ENCODE measurements at places on chromosomes 4 and X.

- DNase-seq: no peak
These were observed 11.3 kb downstream of the TMEM255A start for GRCh38 chrX:120299928-120300327.

- DNase-seq: no peak
These were observed 153.4 kb upstream of the ANK2 start for GRCh38 chr4:112895811-112896608.

- peak; percentile 35 for DNase-seq
These were observed 1.6 kb downstream of the FAT4 start for GRCh38 chr4:125316401-125316790.

DNA sequence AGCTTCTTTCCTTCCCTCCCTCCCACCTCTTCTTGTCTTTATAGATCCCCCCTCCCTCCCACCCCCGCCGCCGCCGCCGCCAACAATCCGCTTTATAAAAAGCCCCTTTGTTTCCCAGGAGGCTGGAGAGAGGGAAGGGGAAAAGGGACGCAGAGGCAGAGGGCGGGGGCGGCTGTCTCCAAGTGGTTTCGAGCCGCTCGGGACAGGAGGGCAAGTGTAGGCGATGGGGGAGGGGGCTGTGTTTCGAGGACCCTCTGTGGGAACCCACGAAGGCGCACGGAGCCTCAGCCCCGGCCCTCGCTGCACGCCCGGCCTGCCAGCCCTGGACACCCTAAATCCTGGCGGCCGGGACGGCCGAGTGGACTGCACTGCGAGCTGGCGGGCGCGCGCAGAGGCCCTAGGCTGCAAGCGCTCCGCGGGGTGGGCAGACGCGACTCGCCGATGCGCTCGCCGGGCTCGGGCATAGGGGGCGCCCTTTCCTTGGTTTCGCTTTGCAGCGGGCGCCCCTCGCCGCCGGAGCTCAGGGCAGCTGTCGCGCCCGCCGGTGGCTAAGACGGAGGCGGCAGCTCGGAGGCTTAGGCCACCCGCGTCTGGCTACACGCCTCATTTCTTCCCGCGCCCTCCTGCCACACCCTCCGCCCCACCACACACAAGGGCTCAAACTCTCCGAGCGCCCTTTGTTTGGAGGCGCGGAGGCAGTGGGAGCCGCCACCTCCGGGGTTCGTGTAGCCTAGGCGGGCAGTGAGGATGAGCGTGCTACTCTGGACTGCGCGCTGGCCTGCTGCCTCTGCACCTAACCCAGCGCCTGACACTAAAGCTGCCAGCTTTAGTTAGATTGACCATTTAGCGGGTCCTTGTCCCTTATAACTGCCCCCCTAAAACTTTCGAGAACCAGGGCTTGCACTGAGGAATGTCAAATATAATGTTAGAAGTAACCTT lies 2.2 kb downstream of the MAMLD1 start:
- DNase-seq: no peak

DNA sequence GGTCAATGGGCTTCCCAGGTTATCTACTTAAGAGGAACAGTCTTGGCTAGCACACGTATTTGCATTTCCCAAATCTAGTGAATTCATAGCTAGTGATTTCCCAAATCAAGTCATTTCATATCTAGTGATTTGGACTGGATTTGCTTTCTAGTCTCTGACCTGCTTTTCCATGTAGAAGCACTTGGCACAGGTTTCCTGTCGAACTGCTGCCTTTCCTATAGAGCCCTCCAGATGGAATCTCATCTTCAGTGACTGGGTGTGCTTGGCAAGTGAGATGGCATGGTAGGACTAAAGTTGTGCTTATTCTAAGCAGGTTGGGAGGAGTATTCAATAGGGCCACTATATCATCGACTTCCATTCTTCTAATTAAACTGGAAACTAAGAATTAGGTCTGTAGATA lies 94.7 kb downstream of the CCNG2 start:
- DNase-seq: no peak

DNA sequence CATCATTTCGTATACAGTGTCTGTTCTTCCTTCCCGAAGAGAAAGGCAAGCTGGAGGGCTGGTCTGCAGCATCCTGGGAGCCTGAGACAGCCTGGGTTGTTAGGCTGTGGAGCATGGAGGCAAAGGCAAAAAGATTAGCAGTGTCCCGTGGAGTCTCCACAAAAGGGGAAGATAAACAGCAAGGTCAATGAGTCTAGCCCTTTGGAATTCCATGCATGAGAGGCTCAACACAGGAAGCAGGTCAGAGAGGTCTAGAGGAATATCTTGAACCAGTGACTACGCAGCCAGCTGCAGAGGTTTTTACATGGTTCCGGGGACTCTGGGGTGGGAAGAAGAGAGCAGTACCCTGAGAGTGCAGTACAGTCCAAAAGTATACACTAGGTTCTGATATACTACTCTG lies 12.2 kb upstream of the MCF2 start:
- DNase-seq: no peak

DNA sequence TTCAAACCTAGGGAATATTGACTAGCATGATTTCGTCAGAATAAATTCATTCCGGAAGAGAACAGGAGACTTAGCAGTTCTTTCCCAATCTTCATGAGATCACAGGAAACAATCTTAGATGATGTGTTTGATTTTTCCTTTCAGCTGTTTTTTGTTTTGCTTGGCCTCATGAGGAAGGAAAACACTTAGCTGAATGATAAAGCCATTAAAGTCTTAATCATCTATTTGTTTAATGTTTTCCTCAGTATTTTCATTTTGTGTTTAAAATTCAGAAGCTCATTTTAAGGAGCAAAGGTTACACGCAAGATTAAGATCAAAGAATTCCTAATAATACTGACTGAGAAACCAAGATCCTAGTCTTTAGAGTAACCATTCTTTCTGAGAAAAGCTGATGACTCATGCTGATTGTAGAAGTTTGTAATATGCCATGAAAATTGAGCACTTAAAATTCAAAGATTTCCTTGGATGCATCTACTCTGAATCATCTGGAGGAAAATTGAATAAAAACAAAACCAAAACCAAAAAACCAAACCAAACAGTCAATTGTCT lies 15.4 kb upstream of the TBC1D19 start:
- DNase-seq: no peak

DNA sequence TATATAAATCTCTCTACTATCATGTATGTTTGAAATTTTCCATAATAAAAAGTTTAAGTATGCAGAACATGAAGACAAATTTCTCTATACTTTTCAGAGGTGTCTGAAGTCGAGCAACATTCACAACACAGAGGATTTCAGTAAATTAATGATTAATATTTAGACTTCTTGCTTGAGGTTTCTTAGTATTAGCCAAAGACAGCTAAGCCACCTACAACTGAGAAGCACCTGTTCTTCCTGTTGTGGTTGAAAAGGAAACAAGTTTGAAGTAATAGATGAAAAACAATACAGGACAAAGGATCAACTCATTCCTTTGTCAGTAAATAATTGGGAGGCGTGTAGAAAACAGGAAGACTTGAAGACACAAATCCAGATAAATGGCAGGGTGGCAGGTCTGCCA lies 21.1 kb downstream of the SCML1 start:
- DNase-seq: no peak

DNA sequence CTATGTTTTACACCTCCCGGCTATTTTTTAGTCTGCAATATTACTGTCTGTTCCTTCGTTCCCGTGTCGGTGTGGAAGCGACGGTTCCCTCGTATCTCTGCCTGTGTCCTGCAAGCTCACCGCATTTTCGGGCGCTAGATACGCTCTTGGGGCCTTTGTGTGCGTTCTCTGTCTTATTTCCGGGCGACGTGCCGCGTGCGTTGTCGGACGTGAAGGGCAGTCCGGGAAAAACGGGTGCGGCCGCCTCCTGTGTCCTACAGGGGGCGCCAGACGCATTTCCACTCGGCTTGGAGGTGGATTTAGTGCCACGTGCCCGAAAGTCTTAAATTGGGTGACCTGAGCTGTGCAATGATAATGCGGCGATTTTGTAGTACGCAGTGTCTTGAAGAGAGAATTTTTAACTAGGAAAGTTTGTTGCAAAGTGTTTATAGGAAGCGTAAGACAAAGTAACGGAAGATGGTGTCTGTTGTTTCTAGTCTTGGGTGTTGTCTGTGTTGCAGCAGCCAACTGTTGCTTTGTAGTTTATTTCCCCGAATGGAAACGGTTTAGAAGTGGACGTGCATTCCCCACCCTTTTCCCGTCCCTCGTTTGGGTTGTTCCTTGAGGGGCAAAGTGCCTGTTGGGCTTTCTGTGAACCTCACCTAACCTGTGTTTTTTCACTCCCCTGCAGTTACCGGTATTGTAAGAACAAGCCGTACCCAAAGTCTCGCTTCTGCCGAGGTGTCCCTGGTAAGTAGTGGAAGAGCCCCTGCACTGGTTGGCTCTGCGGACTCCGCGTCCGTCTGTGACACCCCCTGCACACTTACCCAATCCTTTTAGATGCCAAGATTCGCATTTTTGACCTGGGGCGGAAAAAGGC lies 720 bp downstream of the RPL10 start:
- peak; percentile 37 for DNase-seq

DNA sequence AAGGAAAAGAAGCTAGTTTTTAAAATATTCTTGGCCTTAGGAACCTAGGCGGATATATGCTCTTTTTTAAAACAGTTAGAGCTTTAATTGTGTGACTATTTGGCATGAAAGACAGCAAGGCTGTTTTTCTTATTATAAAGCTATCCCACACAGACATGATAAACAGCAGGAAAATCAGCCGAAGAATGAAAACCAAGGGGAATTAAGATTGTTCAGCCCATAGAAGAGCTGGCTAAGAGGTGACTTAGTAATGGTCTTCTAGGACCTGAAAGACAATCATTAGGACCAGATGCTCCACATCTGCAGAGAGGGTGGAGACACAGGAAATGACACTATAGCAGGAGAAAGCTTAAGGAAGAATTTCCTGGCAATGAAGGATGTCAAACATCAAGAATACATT lies 171.4 kb upstream of the NRK start:
- DNase-seq: no peak

DNA sequence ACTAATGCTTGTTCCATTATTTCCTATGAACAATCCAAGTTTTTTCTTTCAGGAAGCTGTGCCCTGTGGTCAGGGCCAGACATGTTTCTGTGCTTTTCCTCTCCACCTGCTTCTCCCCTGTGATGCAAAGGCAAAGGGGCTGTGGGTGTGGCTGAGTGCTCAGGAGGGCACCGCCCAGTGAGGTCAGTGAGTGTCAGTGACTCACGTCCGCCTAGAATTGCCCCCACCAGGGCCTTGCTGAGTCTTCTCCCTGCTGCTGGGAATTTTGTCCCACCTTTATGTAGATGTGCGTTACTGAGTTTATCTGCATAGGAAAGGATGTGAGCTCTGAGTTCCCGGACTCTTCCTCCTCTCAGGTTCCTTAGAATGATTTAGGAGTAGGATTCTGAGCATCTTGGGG lies 283.2 kb downstream of the DCHS2 start:
- DNase-seq: no peak

- DNase-seq: no peak
These were observed 43.3 kb upstream of the MBNL3 start for GRCh38 chrX:132532097-132532496.

DNA sequence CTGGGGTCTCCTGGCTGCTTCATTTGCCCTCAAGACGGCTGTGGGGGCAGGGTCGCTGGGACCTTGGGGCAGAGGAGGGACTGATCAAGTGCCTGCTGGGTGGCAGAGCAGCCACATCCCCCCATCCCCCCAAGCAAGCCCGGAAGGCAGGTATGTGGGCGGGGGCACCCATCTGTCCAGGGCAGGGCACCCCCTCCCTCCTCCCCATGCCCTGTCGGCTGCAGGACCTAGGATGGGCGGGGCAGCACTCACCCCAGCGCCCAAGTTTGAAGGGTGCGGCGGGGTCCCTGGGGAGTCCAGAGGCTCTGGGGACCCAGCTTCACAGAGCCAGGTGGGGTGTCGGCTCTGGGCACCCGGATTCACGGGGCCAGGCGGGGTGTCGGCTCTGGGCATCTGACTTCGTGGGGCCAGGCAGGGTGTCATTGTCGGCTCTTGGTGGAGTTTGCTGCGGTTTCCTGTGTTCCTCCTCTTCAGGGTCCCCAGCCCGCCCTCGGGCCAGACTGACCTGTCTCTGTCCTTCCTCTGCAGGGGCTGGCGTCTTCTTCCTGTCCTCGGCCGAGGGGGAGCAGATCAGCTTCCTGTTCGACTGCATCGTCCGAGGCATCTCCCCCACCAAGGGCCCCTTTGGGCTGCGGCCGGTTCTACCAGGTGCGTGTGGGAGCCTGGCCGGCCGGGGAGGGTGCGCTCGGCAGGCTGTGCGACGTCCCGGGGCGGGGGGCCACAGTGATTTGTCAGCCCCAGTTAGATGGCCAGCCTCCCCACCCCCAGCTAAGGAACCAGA lies 22.1 kb downstream of the DOK7 start:
- no peak for DNase-seq

DNA sequence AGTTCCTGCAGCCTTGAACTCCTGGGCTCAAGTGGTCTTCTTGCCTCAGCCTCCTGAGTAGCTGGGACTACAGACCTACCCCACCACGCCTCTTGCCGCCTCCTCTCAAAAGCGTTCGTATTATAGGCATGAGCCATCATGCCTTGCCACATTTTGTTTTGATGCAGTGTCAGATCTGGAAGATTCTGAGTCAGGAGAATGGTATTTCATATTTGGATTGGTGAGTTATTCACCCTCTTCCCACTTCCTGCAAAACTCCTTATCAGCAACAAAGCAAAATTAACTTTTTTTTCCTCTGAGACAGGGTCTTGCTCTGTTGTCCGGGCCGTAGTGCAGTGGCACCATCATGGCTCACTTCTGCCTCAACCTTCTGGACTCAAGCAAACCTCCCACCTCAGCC lies 29.6 kb downstream of the REST start:
- DNase-seq: no peak

GRCh38 chr4:103996637-103997036 lies 276.9 kb upstream of the TACR3 start:
- DNase-seq: no peak

- DNase-seq: no peak
These were observed 999.2 kb downstream of the ADGRL3 start for GRCh38 chr4:62199291-62199810.

- no peak for DNase-seq
These were observed 393.4 kb downstream of the PABPC4L start for GRCh38 chr4:133808151-133808550.

- no peak for DNase-seq
These were observed 415 bp upstream of the TENM3 start for GRCh38 chr4:182242787-182243186.

GRCh38 chr4:164621886-164622521 lies 131.9 kb upstream of the SMIM31 start:
- no peak for DNase-seq
